IMR-90 (cell line): ENCODE measurements at places on chromosomes 5 and 9.

DNA sequence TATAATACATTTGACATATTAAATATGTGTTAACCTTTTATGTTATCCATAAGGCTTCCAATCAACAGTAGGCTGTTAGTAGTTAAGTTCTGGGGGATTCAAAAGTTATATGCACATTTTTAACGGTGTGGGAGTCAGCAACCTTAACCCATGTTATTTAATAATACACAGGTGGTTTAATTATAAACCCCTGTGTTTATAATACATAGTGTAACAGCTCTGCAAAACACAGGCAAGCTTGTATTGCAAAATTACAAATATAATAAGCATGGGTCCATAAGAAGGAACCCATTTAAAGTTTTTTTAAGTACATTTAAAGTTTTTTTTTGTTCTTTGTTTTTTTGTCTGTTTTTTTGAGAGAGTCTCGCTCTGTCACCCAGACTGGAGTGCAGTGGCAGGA lies 14.5 kb upstream of the RAD23B start:
- DNase-seq, result no peak

DNA sequence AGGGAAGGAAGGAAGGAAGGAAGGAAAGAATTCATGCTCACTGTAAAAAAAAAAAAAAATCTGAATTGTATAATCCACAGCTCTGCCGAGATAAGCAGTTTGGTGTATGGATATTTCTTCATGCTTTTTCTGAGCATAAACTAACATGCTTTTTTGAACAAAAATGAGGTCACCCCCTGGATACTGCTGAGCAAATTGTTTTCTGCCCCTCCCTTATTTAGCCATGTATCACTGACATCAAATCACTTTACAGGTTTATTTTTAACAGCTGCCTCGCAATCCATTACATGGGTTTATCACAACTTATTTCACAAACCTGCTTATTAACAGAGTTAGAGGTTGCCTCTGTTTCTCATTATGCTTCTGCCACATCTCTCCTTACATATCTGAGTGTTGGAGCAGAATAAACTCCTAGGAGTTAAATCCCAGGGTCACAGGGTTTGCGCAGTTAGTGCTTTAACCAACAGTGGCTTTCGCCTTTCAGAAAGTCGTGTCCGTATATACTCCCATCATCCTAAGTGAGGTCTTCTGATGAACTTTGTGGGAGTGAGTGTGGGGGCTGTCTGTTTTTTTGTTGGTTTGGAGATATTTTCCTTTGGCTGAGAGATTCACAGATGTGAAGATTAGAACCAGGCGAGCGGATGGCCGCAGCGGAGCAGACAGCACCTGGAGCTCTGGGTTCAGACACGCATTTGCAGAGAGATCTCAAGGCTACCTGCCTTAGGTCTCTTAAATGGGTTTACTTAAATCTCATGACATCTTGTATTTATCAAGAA lies 57.7 kb downstream of the AK8 start:
- DNase-seq, result no peak

GRCh38 chr9:73575101-73576060 lies 423.7 kb downstream of the ANXA1 start:
- DNase-seq, result no peak

DNA sequence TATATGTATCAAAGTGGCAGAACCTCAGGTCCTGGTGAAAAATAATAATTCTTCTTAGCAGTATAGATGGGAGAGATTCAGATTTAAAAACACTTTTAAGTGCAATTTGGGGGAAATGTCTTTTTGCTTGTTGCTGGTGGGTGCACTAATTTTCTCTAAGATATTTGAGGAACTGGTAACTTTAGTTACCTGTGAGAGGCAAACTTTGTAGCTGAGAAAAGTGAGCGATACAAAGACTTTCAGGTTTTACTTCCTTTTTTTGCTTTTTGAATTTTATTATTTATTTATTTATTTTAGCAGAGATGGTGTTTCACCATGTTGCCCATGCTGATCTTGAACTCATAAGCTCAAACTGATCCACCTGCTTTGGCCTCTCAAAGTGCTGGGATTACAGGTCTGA lies 303.1 kb upstream of the PTGER4 start:
- DNase-seq, result no peak

GRCh38 chr5:140642718-140643117 lies 3.5 kb downstream of the TMCO6 start:
- DNase-seq, result peak; percentile 45

- no peak for DNase-seq
Observed at GRCh38 chr5:6202149-6202967, 176.0 kb downstream of the MED10 start.

- DNase-seq, result no peak
Observed at GRCh38 chr5:60263346-60263745, 369.8 kb upstream of the PDE4D start.

GRCh38 chr5:53397845-53398244 lies 82.6 kb upstream of the FST start:
- DNase-seq, result peak; percentile 90

- DNase-seq, result no peak
Observed at GRCh38 chr5:128630121-128630520, 92.1 kb upstream of the FBN2 start.

GRCh38 chr9:97873882-97874281 lies 20.9 kb downstream of the FOXE1 start:
- DNase-seq, result peak; percentile 10

GRCh38 chr5:994821-995220 lies 13.8 kb upstream of the NKD2 start:
- no peak for DNase-seq

- no peak for DNase-seq
Observed at GRCh38 chr5:43171451-43171850, 20.6 kb upstream of the NIM1K start.

DNA sequence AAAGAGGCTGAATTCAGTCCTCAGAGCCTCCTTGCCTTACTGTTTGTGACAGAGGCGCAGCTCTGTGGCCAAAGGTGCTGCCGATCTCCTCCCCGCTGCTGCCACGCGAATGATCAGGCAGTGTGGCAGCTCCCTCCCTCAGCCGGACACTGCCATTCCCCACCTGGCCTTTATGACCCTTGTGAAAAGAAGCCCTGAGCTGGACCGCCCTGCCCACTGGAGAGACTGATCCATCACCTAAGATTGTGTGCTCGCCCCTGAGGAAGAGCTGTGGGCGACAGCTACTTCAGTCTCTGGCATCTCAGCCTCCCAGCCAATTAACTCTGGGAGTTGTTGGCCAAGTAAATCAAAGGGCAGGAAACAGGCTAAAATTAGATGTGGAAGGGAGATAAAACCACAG lies 90.9 kb downstream of the CARTPT start:
- DNase-seq, result no peak

DNA sequence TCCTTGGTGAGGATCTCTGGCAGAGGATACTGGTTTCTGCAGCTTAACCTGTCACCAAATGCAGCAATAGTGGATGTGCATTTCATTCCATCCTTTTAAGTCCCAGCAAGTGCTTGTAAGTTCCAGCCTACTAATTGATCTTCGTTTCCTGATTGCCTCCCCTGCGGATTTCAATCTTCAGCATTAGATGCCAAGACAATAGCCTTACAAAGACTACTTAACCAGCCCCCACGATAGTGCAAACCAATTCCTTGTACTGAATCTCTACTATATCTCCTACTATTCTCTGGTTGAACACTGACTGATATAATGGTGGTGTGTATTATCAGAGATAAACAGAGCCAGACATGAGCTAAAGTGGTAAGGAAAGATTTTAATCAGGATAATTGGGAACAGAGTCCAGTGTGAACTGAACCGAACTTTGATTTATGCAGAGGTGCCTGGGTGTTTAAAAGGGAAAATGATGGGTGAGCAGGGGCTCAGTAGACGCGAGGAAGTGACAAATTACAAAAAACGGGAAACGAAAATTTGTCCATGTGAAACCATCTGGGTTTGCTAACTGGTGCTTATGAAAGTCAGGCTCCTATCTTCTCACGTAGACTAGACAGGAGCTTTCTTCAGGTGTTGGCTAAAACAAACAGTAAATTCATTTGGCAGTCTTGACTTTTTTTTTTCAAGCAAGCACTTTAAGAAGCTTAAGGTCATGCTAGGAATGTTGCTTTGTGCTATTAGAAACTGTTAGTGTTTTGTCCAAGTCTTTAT lies 106.9 kb upstream of the ST8SIA4 start:
- no peak for DNase-seq

DNA sequence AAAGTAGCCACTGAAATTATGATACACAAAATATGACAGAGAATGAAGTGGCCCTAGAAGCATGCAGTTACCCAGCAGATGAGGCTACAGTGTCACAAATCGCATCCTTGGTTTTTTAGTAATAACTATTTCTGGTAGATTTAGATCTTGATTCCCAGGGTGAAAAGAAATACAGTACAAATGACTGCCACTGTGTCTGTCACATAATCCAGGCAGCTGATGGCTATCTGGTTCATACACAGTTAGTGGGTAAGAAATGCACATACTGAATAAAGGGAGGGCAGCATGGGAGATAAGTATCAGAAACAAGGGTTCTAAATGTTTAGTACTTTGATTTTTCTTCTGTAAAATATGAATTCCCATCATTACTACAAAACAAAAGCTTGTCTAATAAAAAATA lies 41.5 kb downstream of the POC5 start:
- no peak for DNase-seq

DNA sequence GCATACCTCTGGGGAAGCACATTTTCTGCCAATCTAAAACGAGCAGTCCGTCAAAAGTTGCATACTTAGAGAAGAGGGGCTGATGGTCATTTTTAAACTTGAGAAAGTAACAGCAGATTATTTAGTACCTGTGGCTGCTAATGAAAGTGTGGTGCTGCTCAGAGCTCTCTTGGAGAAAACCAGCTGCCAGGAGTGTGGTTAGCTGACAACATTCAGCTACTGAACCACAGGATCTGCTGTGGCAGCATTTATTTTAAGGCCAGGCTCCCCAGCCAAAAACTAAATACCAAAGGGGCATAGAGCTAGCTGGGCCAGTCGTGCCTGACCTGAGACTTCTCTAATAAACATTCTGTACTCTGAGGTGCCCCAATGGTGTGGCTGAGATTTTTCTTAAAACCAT lies 203.6 kb downstream of the EDIL3 start:
- peak; percentile 4 for DNase-seq

DNA sequence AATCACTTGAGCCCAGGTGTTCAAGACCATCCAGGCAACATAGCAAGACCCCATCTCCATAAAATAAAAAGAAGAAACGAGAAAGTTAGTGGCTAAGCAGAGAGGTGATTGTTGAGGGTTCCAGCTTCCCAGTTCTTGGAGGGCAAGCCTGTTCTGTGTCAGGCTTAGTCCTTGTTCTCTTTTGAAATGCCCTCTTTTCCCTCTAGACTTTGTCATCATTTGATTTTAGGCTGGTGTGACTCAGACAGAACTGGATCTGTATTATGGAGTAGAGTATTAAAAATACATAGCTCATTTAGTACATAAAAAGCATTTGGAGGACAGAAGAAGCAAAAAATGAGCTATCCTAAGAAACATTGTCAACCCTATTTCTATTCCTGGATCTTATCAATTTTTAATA lies 159.4 kb downstream of the CD180 start:
- peak; percentile 27 for DNase-seq

DNA sequence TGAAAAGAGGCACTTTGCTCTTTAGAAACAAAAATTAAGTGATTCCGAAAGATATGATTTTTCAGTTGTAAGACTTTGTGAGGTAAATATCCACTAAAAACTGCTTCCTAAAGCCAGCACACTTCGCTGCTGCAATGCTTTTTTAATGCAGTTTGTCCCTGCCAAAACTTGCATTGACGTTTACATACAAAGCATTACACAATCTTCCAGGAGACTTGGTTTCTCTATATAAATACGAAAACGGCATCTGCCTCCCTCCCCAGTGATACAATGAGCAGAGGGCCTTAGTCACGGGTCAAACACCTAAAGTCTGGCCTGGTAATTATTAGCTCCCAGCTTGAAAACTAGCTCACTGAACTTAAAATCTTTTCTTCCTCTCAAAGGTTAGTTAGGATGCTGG lies 170.7 kb downstream of the TSSK1B start:
- peak; percentile 96 for DNase-seq

GRCh38 chr9:95463148-95464060 lies 53.4 kb downstream of the PTCH1 start:
- no peak for DNase-seq

DNA sequence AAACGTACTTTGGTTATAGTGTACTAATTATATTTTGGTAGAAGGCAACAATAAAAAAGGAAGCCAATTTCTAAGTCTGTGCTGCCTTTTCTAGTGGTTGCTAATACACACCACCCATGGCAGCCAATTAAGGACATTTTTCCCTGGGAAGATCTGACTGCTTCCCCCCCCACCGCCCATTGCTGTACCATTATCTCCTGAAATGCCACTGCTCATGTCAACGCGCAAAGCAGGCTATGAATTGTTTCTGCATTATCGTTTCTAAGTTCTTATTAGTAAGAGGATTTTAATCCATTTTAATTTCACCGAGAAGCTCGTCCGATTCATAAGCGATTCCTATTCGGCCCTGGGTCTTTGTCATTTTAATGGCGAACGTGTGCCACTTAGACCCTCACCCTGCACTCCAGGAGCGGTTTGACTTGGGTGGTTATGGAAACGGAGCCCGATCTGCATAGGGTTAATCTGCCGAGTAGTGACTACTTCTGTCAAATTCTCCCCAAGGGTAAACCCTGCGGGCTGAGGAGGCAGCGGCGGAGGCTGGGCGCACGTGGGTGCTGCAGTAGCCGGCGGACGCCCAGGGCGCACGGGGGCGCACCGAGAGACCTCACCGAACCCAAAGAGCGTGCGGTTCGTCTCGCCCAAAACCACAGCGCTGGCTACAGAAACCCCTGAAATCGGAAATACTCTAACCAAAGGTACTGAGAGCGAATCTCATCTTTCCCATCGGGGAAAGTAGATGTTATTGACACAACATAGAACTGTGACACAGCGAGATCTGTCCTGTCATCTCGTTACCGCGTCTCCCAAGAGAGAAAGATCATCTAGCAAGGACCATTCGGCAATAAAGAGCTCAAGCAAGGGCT lies 55.8 kb upstream of the SHC3 start:
- DNase-seq, result peak; percentile 13

- DNase-seq, result no peak
Observed at GRCh38 chr5:95283761-95284571, 928 bp downstream of the MCTP1 start.

DNA sequence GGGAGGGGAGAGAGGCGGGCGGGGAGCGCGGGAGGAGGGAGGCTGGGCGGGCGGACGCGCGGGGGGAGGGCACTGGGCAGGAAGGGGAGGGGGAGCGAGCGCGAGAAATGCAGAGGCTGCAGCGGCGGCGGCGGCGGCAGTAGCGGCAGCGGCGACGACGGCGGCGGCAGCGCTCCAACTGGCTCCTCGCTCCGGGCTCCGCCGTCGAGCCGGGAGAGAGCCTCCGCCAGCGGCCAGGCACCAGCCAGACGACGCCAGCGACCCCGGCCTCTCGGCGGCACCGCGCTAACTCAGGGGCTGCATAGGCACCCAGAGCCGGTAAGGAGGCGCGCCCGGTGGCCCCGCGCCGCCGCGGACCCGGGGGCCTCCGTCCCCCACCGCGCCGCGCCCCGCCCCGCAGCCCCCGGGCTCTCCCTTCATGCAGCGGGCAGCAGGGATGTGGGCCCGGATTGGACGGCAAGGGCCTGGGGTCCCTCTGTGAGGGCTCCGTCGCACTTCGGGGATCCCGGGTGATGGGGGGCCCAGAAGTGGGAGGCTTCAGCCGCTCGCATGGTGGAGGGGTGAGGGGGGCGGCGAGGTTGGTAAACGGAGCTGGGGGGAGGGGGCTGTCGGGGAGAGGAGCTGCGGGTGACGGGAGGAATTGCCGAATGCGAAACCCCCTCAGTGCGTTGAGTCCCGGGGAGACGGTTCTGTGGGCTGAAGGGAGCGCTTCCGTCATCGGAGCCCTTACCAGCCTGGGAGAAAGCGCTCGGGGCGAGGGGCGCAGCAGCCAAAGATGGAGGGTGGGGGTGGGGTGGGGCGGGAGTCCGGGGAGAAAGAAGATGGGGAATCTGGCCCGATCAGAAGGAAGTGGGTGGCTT lies at the start of gene BASP1:
BASP1 (plus strand) TSS at position 139 of the 860 bp plus-strand sequence. CDS start 57,586 bp downstream, outside the sequence.
- DNase-seq, result peak; percentile 75
